ENCODE measurements at places on chromosomes 16 and 17.

DNA sequence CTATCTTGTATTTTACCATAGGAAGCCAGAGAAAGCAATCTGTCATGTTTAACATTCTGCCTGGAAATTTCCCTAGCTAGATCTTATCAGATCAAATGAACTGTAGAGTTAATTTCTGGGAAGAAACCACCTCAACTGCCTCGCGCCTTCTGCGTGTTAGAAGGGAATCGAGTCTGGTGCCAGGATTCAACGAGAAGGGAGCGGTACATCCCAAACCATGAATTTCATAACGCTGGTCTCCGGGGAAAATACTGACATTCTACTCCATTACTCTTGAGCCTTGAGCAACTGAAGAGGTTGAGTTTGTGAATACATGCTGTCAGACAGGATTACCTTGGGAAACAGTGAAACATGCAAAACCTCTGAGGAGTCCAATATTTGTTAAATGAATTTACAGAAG lies 35.2 kb downstream of the MPHOSPH6 start:
- DNase-seq: no peak

- peak; percentile 82 for DNase-seq
These were observed 40.7 kb downstream of the ACTG1 start for GRCh38 chr17:81471818-81472456.

- DNase-seq: no peak
These were observed 125.9 kb upstream of the HS3ST3A1 start for GRCh38 chr17:13727441-13728171.

- DNase-seq: no peak
These were observed 39.6 kb upstream of the RHOT1 start for GRCh38 chr17:32102646-32103186.

GRCh38 chr16:8278031-8278580 lies 312.2 kb downstream of the TMEM114 start:
- no peak for DNase-seq

GRCh38 chr16:51474414-51475091 lies 323.5 kb upstream of the SALL1 start:
- no peak for DNase-seq

GRCh38 chr16:88072571-88073001 lies 121.4 kb downstream of the BANP start:
- DNase-seq: no peak

All from dorsolateral prefrontal cortex (tissue), 122 donors.